Hematopoietic multipotent progenitor cell treated with erythropoietin and hydrocortisone succinate and interleukin-3 and kit ligand, for 17 days (in vitro differentiated cells): ENCODE measurements at places on chromosomes 6 and 20.

GRCh38 chr6:5938934-5939333, 67.8 kb downstream of the NRN1 start:
- DNase-seq, result no peak

DNA sequence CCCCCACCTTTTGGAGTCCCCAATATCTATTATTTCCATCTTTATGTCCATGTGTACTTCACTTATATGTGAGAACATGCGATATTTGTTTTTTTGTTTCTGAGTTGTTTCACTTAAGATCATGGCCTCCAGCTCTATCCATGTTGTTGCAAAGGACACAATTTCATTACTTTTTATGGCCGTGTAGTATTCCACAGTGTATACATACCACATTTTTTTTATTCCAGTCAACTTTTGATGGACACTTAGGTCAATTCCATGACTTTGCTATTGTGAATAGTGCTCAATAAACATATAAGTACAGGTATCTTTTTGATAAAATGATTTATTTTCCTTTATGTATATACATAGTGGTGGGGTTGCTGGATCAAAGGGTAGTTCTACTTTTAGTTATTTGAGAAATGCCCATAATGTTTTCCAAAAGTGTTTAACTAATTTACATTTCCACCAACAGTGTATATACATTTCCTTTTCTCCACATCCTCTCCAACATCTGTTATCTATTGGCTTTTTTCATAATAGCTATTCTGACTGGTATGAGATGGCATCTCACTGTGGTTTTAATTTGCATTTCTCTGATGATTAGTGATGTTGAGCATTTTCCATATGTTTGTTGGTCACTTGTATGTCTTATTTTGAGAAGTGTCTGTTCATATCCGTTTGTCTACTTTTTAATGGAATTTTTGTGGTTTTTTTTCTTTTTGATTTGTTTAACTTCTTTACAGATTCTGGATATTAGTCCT, 34.0 kb upstream of the COL10A1 start:
- no peak for DNase-seq

DNA sequence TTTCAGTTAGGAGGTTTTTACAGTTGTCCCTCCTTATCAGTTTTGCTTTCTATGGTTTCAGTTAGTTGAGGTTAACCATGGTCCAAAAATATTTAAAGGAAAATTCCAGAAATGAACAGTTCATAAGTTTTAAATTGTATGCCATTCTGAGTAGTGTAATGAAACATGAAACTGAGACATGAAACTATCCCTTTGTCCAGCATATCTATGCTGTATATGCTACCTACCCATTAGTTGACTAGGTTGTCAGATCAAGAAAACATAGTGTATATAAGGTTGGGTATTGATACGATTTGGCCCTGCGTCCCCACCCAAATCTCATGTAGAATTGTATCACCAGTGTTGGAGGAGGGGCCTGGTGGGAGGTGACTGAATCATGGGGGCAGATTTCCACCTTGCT, 39.1 kb downstream of the VGLL2 start:
- no peak for DNase-seq

GRCh38 chr20:11724097-11724496, 193.6 kb upstream of the BTBD3 start:
- DNase-seq, result no peak

DNA sequence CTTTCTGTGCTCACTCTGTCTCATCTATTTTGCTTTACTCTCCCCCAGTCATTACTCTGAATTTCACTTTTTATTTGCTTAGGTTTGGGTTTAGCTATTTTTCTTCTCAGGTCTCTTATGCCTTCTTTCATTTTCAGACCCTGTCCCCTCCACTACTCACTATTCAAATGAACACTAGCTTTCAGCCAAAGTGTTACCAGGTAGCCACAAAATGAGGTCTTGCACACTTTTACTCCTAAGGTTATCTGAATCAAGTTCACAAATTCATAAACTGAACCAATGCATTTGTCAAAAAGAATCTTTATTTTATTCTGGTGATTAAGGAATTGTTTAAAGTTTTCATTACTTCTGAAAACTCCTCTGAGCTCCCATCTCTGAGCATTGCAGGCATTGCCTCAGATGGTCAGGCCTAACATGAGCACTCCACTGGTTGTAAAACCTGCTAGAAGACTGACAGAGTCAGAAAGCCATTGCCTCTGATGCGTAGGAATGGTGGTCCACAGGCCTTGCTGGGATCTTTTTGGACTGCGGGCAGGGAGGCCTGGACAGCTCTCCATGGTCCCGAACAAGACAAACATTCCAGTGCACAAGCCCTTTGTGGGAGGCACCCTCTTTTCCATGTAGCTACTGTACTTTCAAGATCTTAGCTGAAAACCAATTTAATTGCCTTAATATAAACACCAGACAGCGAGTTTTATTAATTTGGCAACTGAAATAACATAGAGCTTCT, 48.5 kb downstream of the FYN start:
- no peak for DNase-seq

GRCh38 chr6:166603043-166603690, 16.7 kb upstream of the RAMACL start:
- DNase-seq, result no peak

- no peak for DNase-seq
Observed at GRCh38 chr6:101477436-101477835, 83.9 kb downstream of the GRIK2 start.

DNA sequence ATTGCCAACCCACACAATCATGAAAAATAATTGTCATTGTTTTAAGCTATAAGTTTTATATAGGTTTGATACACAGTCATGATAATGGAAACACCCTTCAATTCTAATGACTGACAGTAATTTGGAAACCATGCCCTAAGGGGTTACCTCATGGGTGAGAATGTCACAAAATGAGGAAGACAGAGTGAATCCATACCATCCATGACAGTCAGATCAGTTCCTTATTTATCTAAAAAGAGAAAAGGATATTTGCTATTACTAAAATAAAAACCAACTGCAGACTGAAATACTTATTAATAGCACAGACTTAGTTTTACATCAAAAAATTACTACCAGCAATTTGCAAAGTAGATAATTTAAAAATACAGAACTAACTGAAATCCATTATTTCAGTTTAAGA, 437.8 kb downstream of the UTRN start:
- DNase-seq, result no peak

DNA sequence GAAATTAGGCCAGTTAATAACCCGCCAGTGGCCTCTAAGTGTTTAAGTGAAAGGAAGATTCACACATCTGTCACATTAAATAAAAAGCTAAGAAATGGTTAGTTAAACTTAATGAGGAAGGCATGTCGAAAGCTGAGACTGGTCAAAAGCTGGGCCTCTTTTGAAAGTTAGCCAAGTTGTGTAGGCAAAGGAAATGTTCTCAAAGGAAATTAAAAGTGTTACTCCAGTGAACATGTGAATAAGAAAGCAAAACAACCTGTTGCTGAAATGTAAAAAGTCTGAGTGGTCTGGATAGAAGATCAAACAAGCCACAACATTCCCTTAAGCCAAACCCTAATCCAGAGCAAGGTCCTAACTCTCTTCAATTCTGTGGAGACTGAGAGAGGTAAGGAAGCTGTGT, 10.9 kb upstream of the MTRF1L start:
- no peak for DNase-seq

DNA sequence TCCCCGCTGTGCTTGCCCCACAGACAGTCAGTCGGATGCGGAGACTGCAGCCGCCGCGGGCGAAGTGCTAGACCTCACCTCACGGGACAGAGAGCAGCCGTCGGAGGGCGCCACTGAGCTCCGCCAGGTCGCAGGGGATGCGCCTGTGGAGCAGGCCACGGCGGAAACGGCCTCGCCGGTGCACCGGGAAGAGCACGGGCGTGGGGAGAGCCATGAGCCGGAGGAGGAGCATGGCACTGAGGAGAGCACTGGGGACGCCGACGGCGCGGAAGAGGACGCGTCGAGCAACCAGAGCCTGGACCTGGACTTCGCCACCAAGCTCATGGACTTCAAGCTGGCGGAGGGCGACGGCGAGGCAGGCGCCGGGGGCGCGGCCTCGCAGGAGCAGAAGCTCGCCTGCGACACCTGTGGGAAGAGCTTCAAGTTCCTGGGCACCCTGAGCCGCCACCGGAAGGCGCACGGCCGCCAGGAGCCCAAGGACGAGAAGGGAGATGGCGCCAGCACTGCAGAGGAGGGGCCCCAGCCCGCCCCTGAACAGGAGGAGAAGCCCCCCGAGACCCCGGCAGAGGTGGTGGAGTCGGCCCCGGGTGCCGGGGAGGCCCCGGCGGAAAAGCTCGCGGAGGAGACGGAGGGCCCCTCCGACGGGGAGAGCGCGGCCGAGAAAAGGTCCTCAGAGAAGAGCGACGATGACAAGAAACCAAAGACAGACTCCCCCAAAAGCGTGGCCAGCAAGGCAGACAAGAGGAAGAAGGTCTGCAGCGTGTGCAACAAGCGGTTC, 66.4 kb downstream of the SSR1 start:
- no peak for DNase-seq

DNA sequence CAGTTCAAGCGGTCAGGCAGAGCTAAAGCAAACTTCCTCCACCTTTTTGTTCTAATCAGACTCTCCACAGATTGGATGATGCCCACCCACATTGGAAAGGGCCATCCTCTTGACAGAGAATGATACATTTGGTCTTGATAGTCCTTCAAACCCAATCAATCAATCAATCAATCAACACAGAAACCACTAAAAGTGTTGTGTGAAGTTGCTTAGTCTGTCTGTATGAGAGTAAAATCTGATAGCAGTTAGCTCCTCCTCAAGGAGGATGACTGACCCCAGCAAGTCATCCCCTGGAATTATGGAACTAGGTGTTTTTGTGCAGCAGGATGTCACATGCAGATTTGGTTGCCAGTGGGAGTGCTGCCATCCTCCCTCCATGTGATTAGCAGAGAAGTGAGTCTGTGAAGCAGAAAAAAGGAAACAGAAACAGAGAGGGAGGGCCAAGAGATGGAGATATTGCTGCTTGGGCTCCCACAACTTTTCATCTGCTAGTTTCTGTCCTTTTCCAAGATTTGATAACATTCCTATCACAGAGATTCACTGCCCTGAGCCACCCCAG, 32.0 kb upstream of the SSTR4 start:
- no peak for DNase-seq

- DNase-seq, result no peak
Observed at GRCh38 chr20:44151621-44152416, 35.2 kb downstream of the JPH2 start.

DNA sequence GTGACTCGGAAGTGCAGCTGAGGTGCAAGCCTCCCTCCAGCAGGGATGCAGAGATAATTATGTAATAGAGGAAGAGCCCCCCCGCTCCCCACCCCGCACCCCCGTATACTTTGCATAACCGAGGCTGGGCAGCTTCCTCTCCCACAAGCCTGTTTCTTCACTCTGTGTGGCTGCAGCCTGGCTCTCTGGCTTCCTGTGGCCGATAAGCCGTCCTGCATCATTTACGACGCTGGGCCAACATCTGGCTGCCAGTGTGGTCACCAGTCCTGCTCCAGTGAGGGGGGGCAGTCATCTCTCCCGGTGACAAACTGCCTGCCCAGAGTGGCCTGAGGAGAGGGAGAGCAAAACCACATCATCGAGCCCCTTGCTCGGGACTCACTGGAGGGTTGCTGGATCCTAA, 59.2 kb downstream of the RBM38 start:
- no peak for DNase-seq

DNA sequence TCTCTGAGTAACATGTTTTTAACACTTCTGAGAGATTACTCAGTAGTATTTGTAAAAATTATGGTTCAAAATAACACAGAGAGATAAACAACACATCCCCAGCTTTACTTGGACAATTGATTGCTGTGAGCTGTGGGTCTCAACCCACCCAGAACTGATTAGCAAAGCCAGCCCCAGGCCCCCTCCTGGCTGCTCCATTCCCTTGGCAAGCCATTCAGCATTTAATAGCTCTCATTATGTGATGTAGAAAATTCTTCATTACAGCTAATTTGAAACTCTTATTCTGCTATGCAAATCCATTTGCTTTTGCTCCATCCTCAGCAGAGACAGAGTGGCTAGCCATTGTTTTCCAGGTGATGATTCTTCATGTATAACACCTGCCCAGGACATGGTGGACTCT, 16.6 kb upstream of the SIRT5 start:
- DNase-seq, result no peak
